Activated CD4-positive, alpha-beta memory T cell treated with anti-CD3 and anti-CD28 coated beads for 36 hours (primary cell): ENCODE measurements at places on chromosomes 3 and 15. TPM values are rescaled to one million over a fixed set of nuclear protein-coding genes. Genes with fewer than 3 reads are reported as not detected.

- peaks cover 2% of the 10 kb centered on the region for H3K36me3 ChIP-seq
- no peaks in the 10 kb centered on the region for H3K27me3 ChIP-seq
- no peak overlapping the region for H3K4me3 ChIP-seq
These were observed 52.1 kb downstream of the VGLL4 start for GRCh38 chr3:11591391-11592282.

DNA sequence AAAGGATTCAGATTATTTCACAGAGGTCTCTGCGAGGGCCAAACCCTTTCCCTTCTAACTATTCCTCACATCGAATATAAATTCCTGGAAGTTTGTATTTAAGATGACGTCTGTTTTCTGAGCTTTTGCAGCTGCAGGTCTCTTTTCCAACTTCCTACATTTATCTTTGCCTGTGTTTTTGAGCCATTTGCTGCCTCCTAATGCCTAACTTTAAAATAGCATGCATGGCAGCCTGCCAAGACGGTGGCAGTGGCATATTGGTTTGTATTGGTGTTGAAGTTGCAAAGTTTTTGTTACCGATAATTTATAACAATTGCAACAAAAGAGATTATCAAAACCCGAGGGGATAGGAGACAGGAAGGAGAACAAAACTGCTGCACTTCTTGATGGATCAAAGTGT lies 187.1 kb upstream of the DNAJC19 start:
- H3K27ac ChIP-seq, result no peak overlapping the region
- H3K4me3 ChIP-seq, result no peak overlapping the region
- peak; percentile 34 for DNase-seq
- no peaks in the 10 kb centered on the region for H3K36me3 ChIP-seq

Gene CLDN11
- not detected for total RNA-seq

Gene TMEM266
- 0.14 TPM for total RNA-seq

GRCh38 chr3:142958707-142959106 lies 4.8 kb downstream of the PAQR9 start:
- peaks cover 45% of the 10 kb centered on the region for H3K27me3 ChIP-seq
- no peaks in the 10 kb centered on the region for H3K36me3 ChIP-seq
- peaks cover 5% of the 10 kb centered on the region for H3K4me1 ChIP-seq
- no peak overlapping the region for H3K27ac ChIP-seq
- H3K4me3 ChIP-seq, result no peak overlapping the region

Gene FBXL22
- total RNA-seq, result 0.74 TPM

- H3K27me3 ChIP-seq, result peaks cover 11% of the 10 kb centered on the region
- H3K4me3 ChIP-seq, result no peak overlapping the region
- DNase-seq, result no peak
- no peak overlapping the region for H3K27ac ChIP-seq
- no peaks in the 10 kb centered on the region for H3K36me3 ChIP-seq
- H3K4me1 ChIP-seq, result no peaks in the 10 kb centered on the region
These were observed 311.1 kb downstream of the VPS13C start for GRCh38 chr15:61749169-61749568.

DNA sequence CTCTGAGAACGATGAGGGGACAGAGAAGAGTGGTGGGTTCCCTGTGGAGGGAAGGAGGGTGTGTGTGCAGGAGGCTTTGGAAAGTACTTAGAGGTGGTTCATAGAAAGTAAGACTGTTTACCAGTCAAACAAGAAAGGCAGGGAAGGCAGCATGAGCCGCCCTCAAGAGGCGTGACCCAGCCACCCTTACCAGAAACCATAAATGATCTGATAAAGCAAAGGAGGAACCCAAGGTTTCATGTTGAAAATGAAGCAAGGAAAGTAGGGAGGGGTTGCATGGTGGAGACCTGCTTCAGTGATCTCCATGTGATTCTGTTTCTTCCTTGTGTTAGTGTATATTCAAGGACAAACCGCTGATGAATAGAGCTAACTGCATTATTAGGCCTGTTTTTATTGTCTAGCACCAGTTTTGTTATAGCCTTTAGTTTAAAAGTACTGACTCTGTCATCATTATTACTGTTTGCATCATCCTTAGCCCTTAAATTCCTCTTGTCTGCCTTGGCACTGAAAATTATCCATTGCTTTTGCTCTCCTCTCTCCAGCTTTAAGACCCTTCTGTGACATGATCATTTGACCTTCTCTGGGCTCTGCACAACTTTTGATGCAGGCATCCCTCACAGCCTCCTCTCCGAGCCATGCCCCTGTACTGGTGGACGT lies 96.1 kb downstream of the STAC start:
- no peak for DNase-seq
- no peak overlapping the region for H3K4me3 ChIP-seq
- H3K4me1 ChIP-seq, result no peaks in the 10 kb centered on the region

- peaks cover 3% of the 10 kb centered on the region for H3K27me3 ChIP-seq
- H3K27ac ChIP-seq, result no peak overlapping the region
- H3K4me1 ChIP-seq, result no peaks in the 10 kb centered on the region
- H3K4me3 ChIP-seq, result no peak overlapping the region
- H3K36me3 ChIP-seq, result no peaks in the 10 kb centered on the region
These were observed 116.9 kb downstream of the GADL1 start for GRCh38 chr3:30777426-30778113.

Gene WDR5B
- total RNA-seq, result 3.7 TPM

GRCh38 chr3:194713299-194714136 lies 27.8 kb downstream of the FAM43A start:
- no peaks in the 10 kb centered on the region for H3K36me3 ChIP-seq
- no peak overlapping the region for H3K27ac ChIP-seq
- peaks cover 2% of the 10 kb centered on the region for H3K4me1 ChIP-seq
- peaks cover 2% of the 10 kb centered on the region for H3K27me3 ChIP-seq

- H3K4me3 ChIP-seq, result no peak overlapping the region
- peaks cover 10% of the 10 kb centered on the region for H3K27me3 ChIP-seq
- peak; percentile 84 for DNase-seq
These were observed 20.6 kb upstream of the EPHB3 start for GRCh38 chr3:184540777-184541681.

Gene KBTBD13
- total RNA-seq, result not detected

GRCh38 chr15:62279041-62279440 lies 114.0 kb upstream of the C2CD4B start:
- no peaks in the 10 kb centered on the region for H3K4me1 ChIP-seq
- DNase-seq, result no peak

DNA sequence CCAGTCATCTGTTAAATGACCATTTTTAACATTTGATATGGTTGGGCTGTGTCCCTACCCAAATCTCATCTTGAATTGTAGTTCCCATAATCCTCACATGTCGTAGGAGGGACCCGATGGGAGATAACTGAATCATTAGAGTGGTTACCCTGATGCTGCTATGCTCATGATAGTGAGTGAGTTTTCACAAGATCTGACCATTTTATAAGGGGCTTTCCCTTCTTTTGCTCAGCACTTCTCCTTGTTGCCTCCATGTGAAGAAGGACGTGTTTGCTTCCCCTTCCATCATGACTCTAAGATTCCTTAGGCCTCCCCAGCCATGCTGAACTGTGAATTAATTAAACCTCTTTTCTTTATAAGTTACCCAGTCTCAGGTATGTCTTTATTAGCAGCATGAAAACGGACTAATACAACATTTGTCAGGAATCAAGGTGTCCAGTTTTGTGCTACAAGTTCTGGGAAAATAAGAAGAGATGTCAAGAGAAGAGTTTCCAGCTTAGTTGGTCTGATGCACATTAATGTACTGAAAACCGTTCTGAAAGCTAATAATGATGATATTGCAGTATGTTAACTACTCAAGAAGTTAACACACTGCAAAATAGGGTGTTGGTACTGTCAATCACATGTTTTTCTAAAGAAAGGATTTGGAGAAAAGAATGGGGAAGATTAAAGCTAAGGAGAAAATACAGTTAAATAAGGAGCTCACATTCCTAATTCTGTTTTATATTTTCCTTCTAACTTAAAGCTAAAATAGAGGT lies 67.9 kb downstream of the ATP8B4 start:
- no peak overlapping the region for H3K4me3 ChIP-seq
- no peak for DNase-seq
- no peaks in the 10 kb centered on the region for H3K36me3 ChIP-seq
- H3K27me3 ChIP-seq, result peaks cover 15% of the 10 kb centered on the region
- peaks cover 8% of the 10 kb centered on the region for H3K4me1 ChIP-seq
- no peak overlapping the region for H3K27ac ChIP-seq

DNA sequence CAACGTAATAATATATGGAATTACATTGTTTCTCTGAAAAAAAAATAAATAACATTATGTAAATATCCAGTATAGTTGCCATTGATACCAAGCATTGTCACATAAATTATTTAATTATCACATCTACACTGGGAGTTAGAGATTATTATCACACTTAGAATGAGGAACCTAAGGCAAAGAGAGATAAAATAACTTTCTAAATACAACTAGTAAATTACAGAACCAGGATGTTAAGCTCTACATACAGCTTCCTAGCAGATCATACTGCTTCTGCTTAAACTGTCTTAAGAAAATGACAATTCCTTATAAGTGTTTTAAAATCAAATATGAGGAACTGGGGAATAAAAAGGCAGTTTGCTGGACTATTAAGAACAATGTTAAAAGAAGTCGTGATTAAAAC lies 104.5 kb downstream of the NSUN3 start:
- no peak for DNase-seq
- no peaks in the 10 kb centered on the region for H3K4me1 ChIP-seq
- no peak overlapping the region for H3K27ac ChIP-seq
- H3K27me3 ChIP-seq, result no peaks in the 10 kb centered on the region

DNA sequence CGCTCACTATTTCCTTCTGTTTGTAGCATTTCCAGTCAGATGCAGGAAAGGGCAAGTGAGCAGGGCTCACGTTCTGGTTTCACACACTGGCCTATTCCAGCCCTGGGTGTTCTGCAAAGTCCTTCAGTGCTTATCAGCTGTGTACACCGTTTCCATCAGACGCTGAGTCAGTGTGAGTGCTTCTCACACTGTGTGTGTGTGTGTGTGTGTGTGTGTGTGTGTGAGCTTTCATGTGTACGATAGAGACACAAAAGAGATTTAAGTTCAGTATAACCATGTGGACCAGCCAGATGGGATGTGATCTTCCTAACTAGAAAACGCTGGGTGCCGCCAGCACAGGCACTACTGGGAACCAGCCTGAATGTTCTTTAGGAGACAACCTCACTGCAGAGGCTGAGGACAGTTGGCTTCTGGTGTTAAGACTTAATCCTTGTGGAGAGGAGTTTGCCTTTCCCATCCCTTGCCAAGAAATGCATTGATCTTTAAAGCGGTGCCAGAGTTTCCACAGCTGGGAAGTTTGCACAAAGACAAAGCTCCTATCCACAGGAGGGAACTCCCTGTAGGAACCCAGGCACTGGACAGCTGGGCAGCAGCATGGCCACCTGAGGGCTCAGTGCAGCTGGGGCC lies 3.9 kb upstream of the CHSY1 start:
- H3K36me3 ChIP-seq, result no peaks in the 10 kb centered on the region
- H3K4me1 ChIP-seq, result peaks cover 18% of the 10 kb centered on the region
- H3K4me3 ChIP-seq, result no peak overlapping the region
- H3K27ac ChIP-seq, result no peak overlapping the region

- peaks cover 18% of the 10 kb centered on the region for H3K4me1 ChIP-seq
- no peak for DNase-seq
- H3K27me3 ChIP-seq, result no peaks in the 10 kb centered on the region
- no peaks in the 10 kb centered on the region for H3K36me3 ChIP-seq
- no peak overlapping the region for H3K4me3 ChIP-seq
These were observed 54.7 kb upstream of the TRAK1 start for GRCh38 chr3:42036483-42036823.

Gene CDCP1
- 0.53 TPM for total RNA-seq

Gene ASB14
- not detected for total RNA-seq

Gene GNAI2
- 346 TPM for total RNA-seq

GRCh38 chr15:84111575-84111974 lies 124.0 kb upstream of the GOLGA6L4 start:
- no peak for DNase-seq
- H3K36me3 ChIP-seq, result no peaks in the 10 kb centered on the region
- H3K27me3 ChIP-seq, result peaks cover 17% of the 10 kb centered on the region
- H3K4me1 ChIP-seq, result no peaks in the 10 kb centered on the region

DNA sequence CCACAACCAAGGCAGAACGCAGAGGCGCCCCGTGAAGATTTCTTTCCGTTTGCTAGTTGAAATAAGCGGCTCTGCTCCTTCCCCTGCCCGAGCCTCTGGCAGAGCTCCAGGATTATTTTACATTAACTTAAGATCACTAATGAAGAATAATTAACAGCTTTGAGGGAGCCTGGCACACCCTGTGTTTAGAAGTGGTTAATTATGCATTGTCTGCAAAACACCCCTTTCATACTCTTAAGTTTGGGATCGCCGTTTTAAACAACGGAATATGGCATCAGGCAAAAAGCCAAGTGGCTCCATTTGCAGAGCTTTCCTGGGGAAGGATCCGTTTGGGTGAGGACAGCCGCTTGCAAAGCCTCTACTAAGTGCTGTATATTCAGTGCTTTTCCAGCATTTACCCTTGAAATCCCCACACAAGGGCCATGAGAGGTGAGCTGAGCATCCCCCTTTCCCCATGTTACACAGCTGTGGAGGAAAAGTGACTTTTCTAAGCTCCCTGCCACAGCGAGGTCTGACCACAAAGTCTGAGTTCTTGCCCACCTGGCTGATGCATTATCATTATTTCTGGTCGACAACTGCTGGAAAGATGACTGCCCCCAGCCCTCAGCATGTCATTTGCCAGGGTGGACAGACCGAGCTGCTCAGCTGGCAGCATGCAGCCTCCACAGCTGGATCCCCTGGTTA lies 33.9 kb downstream of the IQSEC1 start:
- no peak for DNase-seq
- H3K4me3 ChIP-seq, result no peak overlapping the region
- peaks cover 11% of the 10 kb centered on the region for H3K4me1 ChIP-seq
- H3K27me3 ChIP-seq, result no peaks in the 10 kb centered on the region

DNA sequence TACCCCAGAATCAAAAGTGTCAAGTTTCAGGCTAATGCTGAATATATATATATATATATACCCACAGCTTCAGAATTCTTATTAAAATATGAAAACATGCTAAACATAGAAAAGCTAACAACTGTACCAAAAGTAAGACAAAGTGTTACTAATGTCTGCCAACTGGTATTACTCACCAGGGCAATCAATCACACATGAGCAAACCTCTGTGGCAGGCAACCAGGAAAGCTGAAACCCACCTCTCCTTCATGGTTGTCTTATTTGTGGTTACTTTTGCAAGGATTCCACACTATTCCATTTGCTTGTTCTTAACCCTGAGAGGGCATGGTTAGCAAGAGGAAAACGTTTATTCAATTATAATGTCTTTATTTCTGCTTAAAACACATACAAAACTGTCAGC lies 512.3 kb upstream of the MDFIC2 start:
- no peaks in the 10 kb centered on the region for H3K4me1 ChIP-seq
- DNase-seq, result no peak
- H3K27me3 ChIP-seq, result peaks cover 4% of the 10 kb centered on the region
- no peak overlapping the region for H3K4me3 ChIP-seq
- H3K27ac ChIP-seq, result no peak overlapping the region
- no peaks in the 10 kb centered on the region for H3K36me3 ChIP-seq

GRCh38 chr15:98519767-98520550 lies 128.4 kb upstream of the IGF1R start:
- no peak for DNase-seq
- H3K4me3 ChIP-seq, result no peak overlapping the region
- H3K27me3 ChIP-seq, result peaks cover 4% of the 10 kb centered on the region
- no peak overlapping the region for H3K27ac ChIP-seq

Gene SPPL2A
- total RNA-seq, result 82.1 TPM

GRCh38 chr3:52195823-52196331 lies 2.1 kb upstream of the ALAS1 start:
- peaks cover 15% of the 10 kb centered on the region for H3K36me3 ChIP-seq
- no peaks in the 10 kb centered on the region for H3K27me3 ChIP-seq
- H3K27ac ChIP-seq, result no peak overlapping the region
- no peak for DNase-seq
